ENCODE measurements at places on chromosomes 4 and X.

DNA sequence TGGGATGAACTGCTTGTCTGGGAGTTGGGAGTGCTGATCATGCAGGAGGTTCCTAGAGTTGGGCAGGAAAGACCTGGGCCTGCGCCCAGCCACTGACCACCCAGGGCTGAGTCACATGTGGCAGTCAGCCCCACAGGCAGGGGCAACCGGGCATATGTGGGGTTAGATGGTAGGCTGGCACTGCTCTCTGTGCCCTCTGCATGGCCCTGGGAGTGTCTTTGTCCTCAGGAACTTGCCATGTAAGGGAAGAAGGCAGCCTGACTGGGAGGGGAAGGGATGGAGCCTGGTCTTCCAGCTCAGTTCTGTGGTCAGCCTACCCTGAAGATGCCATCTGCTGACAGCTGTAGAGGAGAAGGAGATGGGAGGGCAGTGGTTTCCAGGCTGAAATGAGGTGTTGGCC lies 70.2 kb upstream of the EFNB1 start:
- DNase-seq, result no peak

DNA sequence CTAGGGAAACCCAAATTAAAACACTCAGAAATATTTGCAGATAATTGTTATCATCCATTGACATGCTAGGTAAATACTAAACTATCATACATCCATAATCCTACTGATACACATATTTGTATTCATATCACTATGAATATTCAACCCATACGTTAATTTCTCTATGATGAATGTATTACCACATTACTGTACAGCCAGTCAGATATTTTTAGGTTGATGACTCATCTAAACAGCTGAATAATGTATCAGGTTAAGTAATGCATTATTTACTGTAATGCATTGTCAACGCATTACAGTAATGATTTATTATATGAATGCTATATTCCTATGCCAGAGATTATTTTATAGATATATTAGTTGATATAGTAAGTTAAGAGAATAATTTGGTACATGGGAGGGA lies 37.1 kb downstream of the VEGFC start:
- no peak for DNase-seq

DNA sequence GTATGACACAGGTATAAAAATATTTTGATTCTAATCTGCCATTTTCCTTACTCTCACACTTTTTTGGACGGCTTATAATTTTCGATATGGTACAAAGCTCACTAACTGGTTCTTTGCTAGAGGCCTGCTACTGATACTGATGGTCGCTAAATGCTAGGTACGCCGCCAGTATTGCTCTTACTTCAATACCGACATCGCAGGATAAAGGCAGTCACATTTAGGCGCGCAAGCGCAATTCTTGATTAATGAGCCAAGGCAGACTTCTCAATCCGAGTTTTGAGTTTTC lies 557 bp upstream of the USP38 start:
- no peak for DNase-seq

DNA sequence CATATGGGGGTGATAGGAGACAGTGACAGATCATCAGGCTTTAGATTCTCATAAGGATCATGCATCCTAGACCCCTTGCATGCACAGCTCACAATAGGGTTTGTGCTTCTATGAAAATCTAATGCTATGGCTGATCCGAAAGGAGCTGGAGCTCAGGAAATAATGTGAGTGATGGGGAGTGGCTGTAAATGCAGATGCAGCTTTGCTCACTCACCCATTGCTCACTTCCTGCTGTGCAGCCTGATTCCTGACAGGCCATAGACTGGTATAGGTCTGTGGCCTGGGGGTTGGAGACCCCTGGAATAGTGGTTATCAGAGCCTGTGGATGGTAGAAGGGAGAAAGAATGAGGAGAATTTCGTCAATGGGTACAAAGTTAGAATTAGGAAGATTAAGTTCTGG lies 2751.1 kb downstream of the ARAP2 start:
- no peak for DNase-seq

- DNase-seq, result no peak
Measured at GRCh38 chr4:126737899-126738526, 894.7 kb upstream of the INTU start.

DNA sequence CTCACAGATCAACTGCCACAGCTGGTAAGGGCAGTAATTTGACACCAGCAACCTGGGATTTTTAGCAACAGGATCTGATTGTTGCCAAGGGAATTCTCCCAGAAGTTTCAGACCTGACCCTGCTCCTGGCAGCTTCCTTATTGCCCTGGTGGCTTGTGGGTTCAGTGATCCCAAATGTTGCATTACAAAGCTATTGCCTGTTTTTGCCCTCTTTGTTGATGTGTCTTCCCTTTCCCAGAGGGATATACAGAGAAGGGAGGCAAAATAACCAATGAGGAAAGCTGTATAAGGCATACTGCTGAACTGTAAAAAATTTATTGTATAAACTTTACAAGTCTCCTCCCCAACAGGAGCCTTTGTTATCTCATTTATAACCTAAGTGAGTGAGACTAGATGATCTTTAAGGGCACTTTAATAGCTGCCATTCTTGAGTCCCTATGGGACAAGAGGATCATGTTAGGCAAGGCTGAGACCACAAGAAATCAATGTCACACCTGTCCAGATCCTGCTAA lies 22.2 kb downstream of the VSIG4 start:
- no peak for DNase-seq

DNA sequence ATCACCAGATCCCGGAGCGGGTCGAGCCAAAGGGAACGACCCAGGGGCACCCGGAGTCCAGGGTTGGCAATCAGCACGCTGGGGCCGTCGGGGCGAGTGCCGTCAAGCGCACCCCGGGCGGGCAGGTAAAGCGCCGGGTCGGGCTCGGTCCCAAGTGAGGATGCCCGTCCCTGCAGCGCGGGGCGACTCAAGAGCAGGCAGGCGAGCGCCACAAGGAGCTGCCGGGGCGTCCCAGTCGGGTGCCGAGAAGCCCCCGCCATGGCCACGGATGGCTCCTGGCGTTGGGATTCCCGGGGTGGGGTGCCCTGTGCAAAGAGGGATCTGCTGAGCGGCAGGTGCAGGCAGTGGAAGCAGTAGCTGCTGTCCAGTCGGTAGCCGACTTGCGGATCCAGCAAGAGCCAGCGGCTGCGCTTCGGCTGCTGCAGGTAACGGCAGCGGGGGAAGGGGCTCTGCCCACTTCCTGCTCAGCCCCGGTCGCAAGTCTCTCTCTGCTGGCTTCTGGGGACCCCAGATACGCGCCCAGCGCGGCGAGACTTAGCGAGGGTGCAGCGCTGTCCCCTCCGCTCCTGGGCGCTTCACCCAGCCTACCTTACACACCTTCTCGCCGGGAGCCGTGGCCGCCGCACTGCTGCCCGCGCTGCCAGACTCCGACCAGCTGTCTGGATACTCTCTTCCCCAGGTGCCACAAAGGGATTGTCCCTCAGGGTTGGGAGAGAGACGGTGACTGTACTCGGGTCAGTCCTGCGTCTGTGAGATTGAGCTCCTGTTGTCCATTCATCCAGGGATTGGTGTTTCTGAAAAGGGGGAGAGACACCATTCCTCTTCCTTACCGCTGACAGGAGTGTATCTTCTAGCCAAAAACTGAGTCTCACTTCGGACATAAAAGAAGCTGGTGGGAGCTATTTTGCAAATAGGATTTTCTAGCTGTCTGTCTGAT lies at the start of gene FREM3:
TSS of gene FREM3 (minus strand) at position 260 of the 937 bp plus-strand sequence. CDS start at position 260, 0 bp downstream.
- DNase-seq, result no peak

DNA sequence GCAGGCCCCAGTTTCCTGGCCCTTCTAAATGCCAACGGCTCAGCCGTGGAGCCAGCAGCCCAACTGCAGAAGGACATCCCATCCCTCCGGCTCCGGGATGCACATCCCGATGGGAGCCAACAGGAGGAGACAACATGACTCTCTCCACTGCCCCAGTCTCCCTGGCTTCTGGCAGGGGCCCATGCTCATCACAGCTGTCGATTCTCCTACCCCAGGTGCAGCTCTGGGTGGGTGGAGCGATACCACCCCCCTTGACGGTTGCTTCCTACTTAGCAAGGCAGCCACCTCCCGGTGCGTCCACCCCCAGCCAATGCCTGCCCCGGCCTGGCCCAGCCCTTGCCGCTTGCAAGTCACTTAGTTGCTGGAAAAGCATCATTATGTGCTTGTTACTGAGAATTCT lies 19.5 kb downstream of the ZNF275 start:
- no peak for DNase-seq

DNA sequence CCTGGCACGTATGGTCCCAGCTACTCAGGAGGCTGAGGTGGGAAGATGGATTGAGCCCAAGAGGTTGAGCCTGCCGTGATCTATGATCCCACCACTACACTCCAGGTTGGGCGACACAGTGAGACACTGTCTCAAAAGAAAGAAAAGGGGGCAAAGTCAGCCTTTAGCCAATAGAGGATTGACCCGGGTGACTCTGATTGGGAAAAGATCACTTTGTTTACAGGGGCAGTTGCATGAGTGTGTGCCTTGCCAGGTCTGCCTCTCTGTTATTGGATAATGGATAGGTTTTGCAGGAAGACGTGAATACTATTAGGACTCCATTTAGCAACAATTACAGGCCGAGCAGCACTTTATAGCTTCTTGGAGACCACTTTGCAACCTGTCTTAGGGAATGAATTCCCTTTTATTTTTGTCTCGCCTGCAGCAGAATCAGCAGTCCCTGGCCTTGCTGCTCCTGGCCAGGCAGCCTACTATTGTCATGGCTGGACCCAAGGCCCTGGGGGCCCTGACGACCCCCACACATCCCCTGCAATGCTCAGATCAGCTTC lies 103.2 kb upstream of the PSAPL1 start:
- DNase-seq, result no peak

- DNase-seq, result no peak
Measured at GRCh38 chrX:153561337-153561736, 37.6 kb downstream of the CCNQ start.

- no peak for DNase-seq
Measured at GRCh38 chr4:680928-681645, 6.7 kb downstream of the MYL5 start.

DNA sequence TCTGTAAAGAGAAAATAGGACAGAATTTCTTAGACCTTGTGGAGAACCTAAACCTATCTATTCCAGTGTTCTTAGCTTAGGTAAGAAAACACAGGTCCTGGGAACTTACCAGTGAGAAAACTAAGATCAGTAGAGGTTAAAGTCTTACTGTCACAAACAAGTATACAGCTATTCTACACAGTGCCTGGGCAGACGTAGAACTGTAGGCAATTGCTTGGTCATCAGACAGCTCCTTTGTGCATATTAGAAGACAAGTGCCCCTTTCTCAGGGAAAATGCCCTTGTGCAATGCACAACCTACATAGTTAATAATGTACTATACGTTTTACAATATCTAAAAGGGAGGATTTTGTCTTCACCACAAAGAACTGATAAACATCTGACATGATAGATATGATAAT lies 86.6 kb upstream of the JADE1 start:
- DNase-seq, result no peak

GRCh38 chr4:139710073-139710472 lies 44.5 kb downstream of the MGST2 start:
- no peak for DNase-seq

- DNase-seq, result no peak
Measured at GRCh38 chr4:179116011-179116410, 1673.8 kb upstream of the AGA start.

DNA sequence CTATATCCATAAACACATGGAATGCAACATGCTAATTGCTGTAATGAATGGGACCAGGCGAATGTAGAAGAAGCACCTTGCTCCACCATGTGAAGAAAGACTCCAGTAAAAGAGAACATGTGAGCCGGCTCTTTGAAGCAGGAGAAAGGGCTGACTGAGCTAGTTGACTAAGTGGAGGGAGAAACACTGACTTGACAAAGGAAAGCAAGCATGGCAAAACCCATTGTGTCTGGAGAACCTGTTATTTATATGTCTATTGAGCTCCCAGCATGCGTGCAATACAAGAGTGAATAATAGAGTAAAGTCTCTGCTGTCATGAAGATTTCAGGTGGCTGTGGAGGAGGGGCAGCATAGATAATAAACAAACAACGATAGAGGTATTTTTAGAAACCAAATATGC lies 559.9 kb downstream of the RAB28 start:
- DNase-seq, result no peak

- no peak for DNase-seq
Measured at GRCh38 chr4:154416190-154416547, 75.4 kb downstream of the DCHS2 start.

DNA sequence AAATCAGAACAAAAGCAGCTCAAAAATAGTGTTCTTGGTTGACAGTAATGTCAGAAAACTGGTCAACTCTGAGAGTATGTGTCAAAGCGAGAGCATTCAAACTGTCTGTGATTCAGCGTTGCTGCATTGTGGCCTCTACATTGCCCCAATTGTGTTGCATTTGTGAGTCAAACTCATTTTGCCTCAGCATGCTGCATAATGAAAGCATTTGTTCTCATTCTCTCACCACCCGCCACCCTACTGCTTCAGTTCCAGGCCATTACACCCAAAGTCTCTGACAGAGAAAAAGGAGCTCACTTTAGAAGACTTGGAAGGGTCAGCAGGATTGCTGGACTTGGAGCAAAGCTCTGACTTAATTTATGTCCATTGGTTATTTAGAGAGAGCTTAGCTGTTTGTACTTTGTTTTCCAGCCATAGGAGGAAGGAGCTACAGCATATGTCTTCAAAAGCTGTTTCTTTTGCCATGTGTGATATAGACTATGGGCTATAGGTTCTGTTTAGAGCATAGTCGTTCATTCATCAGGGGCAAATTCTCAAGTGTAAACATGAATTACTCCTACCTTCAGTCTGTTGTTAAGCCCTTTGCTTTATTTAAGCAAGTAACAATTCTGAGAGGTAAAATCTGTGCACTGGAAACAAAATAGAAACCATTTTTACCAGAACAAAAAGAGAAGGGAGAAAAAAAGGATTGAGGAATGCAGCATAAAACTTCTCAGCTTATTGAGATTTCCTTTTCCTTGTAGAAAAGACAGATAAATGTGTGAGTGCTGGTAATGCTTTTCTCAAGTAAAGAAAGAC lies 153.4 kb upstream of the ANK2 start:
- no peak for DNase-seq

DNA sequence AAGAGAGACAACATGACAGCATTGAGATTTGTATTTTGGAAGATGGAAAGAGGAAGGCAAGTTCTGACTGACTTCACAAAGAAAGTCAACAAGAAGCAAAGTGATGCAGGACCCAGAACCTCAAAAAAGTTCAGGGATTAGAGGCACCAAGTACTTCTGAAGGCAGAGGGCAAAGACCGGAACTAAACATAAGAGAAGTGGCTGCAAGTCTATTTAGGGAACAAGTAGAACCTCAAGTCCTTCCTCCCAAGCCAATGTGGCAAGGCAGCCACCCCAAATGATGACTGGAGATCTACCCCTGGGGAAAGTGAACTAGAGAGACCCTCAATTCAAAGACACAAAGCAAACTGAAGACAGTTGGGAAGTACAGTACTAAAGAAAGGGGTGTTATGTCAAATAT lies 46.6 kb downstream of the SLC39A8 start:
- no peak for DNase-seq

GRCh38 chrX:148337873-148338272 lies 162.5 kb upstream of the AFF2 start:
- no peak for DNase-seq

- no peak for DNase-seq
Measured at GRCh38 chrX:42832764-42833549, 55.0 kb upstream of the PPP1R2C start.

GRCh38 chrX:9656277-9656676 lies 109.4 kb downstream of the GPR143 start:
- DNase-seq, result no peak

Data from stimulated activated CD8-positive, alpha-beta memory T cell treated with anti-CD3 and anti-CD28 coated beads, Interleukin-2, amount 100 ng/mL, for 1 hour (primary cell).